ENCODE measurements at places on chromosomes 2 and 18.

DNA sequence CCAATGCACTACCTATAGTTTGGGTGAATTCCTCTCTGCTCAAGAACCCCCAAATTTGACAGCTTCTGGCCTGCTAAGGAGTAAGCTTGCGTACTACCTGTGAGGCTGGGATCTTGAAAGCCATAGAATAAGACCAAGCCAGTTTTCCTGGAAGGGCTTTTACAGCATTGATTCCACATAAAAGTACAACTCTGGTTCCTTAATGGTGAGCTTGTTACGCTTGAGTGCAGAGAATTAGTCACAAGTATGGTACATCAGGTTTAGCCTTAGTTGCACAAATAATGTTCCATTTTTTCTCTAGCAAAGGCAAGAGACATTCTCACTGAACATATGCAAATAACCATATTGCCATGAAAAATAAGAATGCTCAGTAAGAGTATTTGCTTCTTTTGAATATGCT, 39.1 kb upstream of the STK39 start:
- no peak overlapping the region for H3K4me3 ChIP-seq
- H3K36me3 ChIP-seq: no peaks in the 10 kb centered on the region
- H3K27ac ChIP-seq: no peak overlapping the region
- no peaks in the 10 kb centered on the region for H3K27me3 ChIP-seq
- no peak for DNase-seq
- no peaks in the 10 kb centered on the region for H3K4me1 ChIP-seq

DNA sequence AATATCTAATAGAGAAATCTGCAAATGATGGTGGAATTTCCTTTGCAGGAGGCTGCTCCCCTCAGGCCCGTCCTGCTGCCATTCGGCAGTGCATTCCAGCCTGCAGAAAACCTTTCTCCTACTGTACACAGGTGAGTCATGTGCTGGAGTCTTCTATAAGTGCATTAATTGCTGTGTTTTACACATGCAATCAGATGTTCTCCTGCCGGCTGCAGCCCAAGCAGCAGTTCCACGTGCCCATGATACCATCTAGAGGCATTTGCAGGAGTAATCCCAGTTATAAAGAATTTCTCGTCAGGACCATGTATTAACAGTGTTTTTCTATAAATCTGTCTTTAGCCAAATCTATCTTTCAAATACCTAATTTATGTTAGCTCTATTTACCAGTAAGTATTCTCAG, 304.7 kb upstream of the HNMT start:
- peak; percentile 76 for DNase-seq
- no peaks in the 10 kb centered on the region for H3K4me1 ChIP-seq
- H3K27me3 ChIP-seq: peaks cover 44% of the 10 kb centered on the region

DNA sequence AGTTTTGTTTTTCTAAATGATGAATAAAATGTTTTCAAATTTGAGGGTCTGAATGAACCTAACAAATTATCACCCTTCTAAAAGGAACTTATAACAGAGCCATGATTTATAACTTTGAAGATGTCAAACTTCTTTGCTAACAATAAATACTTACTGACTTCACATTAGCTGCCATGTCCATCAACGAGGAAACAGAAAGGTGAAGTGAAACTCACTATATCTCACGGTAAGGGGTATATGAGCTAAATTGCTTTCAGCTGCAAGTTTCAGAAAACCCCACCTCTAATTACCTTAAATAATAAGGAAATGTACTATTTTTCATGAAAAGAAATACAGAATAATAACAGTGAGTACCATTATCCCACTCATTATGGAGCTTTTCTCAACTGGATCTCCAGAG, 350.8 kb upstream of the NT5C1B start:
- no peak overlapping the region for H3K27ac ChIP-seq
- H3K36me3 ChIP-seq: no peaks in the 10 kb centered on the region
- H3K4me1 ChIP-seq: peaks cover 5% of the 10 kb centered on the region
- DNase-seq: no peak
- no peaks in the 10 kb centered on the region for H3K27me3 ChIP-seq

GRCh38 chr2:100960688-100961087, 41.4 kb upstream of the RPL31 start:
- H3K4me1 ChIP-seq: peaks cover 34% of the 10 kb centered on the region
- no peak for DNase-seq
- peaks cover 12% of the 10 kb centered on the region for H3K36me3 ChIP-seq
- H3K27ac ChIP-seq: no peak overlapping the region
- H3K27me3 ChIP-seq: no peaks in the 10 kb centered on the region

DNA sequence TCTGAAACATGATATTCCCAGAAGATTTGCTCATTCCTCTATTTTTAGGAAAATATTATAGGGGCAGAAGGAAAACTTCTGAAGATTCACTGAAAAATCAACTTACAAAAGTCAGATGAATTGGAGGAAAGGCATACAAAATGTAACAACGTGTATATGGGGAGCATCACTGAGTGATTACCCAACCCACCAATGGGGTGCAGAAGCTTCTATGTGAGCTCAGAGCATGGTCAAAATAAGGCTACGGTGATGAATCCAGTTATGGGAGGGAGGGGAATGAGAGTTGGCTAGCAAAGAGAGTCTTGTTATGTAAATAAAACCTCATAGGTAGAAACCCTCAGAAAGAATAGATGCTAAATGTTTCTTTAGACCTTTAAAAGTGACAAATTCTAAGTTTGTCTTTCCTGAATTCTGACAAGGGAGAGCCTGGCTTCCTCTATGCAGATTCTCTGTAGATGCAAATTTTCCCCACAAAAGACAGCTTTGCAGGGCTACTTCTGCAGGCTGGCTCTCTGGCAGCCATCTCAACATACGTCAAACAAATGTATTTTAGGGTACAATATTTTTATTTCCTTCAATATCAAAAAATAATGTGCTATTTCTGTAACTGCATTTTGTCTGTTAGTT, 171.4 kb upstream of the NDUFV2 start:
- no peak overlapping the region for H3K4me3 ChIP-seq
- H3K27me3 ChIP-seq: no peaks in the 10 kb centered on the region
- H3K27ac ChIP-seq: no peak overlapping the region

DNA sequence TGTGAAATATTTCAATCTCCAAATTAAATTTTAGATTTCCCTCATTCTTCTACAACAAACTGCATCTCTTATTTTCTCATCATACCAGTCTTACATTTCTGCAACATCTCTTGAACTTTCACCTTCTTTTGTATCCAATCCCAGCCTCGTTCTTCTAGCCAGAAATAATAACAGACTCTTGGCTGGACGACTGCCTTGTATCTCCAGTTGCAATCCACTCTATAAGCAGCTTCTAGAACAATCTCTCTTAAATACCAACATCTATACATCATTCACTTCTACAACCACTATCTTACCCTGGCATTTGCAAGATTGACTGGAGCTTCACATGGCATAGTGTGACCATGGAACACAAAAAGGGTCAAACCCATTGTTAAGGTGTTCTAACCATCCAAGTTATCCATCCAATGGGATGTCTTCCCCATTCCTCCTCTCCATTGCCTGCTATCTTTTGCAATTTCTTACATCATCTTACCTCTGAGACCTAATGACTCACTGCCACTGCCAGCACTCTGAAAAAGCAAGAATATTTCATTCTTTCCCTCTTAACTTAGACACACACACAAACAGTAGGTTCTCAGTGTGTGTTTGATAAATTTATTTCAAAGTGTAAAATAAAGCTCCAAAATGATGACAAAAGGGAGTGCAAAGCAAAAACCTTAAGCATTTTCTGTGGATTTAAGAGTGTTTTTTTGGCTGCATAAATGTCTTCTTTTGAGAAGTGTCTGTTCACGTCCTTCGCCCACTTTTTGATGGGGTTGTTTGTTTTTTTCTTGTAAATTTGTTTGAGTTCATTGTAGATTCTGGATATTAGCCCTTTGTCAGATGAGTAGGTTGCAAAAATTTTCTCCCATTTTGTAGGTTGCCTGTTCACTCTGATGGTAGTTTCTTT, 145.6 kb downstream of the METTL4 start:
- H3K27me3 ChIP-seq: no peaks in the 10 kb centered on the region
- H3K36me3 ChIP-seq: no peaks in the 10 kb centered on the region
- DNase-seq: peak; percentile 9
- H3K4me3 ChIP-seq: no peak overlapping the region
- H3K4me1 ChIP-seq: 0 out of 2 replicates have a peak, but pooled peaks cover 10% of the 10 kb centered on the region

GRCh38 chr2:236654496-236654895, 84.9 kb downstream of the ACKR3 start:
- H3K27me3 ChIP-seq: no peaks in the 10 kb centered on the region
- H3K27ac ChIP-seq: no peak overlapping the region
- H3K36me3 ChIP-seq: no peaks in the 10 kb centered on the region
- H3K4me3 ChIP-seq: no peak overlapping the region

GRCh38 chr18:10417191-10417590, 37.2 kb upstream of the APCDD1 start:
- no peaks in the 10 kb centered on the region for H3K36me3 ChIP-seq
- peak; percentile 44 for DNase-seq
- no peak overlapping the region for H3K4me3 ChIP-seq
- no peaks in the 10 kb centered on the region for H3K4me1 ChIP-seq
- H3K27me3 ChIP-seq: peaks cover 37% of the 10 kb centered on the region
- no peak overlapping the region for H3K27ac ChIP-seq

GRCh38 chr18:41695441-41695840, 259.6 kb upstream of the PIK3C3 start:
- H3K4me3 ChIP-seq: no peak overlapping the region
- no peaks in the 10 kb centered on the region for H3K36me3 ChIP-seq
- H3K4me1 ChIP-seq: no peaks in the 10 kb centered on the region
- no peak overlapping the region for H3K27ac ChIP-seq

GRCh38 chr2:216920937-216921456, 61.1 kb upstream of the TNP1 start:
- DNase-seq: no peak
- no peak overlapping the region for H3K4me3 ChIP-seq

DNA sequence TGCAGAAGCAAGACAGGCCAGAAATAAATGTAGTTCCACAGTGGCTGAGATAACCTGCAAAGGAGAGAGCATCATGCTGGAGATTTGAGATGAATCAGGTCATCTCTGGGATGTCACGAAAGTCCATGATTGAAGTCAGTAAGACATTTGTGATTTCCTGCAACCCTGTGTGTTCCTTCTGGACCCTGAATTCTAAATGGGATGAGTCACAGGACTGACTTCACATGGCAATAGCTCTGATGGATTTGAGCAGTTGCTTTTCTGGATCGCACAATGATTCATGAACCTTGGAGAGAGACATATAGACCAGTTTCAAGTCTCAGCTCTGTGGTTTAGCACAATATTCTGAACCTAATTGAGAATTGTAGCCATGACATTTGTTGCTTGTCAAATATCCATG, 102.9 kb downstream of the TSN start:
- no peaks in the 10 kb centered on the region for H3K36me3 ChIP-seq
- peaks cover 36% of the 10 kb centered on the region for H3K27me3 ChIP-seq
- H3K4me1 ChIP-seq: no peaks in the 10 kb centered on the region
- H3K27ac ChIP-seq: no peak overlapping the region
- DNase-seq: peak; percentile 15

- H3K27ac ChIP-seq: no peak overlapping the region
- peaks cover 6% of the 10 kb centered on the region for H3K4me1 ChIP-seq
- no peak for DNase-seq
- no peaks in the 10 kb centered on the region for H3K27me3 ChIP-seq
- H3K4me3 ChIP-seq: no peak overlapping the region
Observed at GRCh38 chr18:12933327-12933726, 14.5 kb upstream of the SEH1L start.

DNA sequence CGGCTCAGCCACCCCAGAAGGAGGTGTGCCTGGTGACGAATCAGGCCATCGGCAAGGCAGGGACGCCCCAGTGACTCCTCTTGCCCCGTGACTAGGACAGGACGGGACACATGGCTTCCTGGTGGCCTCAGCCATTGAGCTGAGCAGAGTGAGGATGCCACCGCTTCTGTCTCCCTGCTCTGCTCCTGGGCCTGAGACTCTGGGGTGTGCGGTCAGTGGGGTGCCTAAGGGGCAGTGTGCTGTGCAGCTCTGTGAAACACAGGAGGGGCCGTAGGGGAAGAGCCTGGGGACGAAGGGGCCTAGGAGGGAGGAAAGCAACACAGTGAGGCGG, 24.3 kb downstream of the IGFBP5 start:
- no peaks in the 10 kb centered on the region for H3K36me3 ChIP-seq
- H3K4me1 ChIP-seq: no peaks in the 10 kb centered on the region
- no peak overlapping the region for H3K4me3 ChIP-seq
- no peak overlapping the region for H3K27ac ChIP-seq
- H3K27me3 ChIP-seq: no peaks in the 10 kb centered on the region

GRCh38 chr2:38794235-38794946, 16.4 kb downstream of the GEMIN6 start:
- H3K27ac ChIP-seq: no peak overlapping the region
- no peaks in the 10 kb centered on the region for H3K27me3 ChIP-seq
- no peak for DNase-seq
- H3K4me1 ChIP-seq: no peaks in the 10 kb centered on the region
- no peak overlapping the region for H3K4me3 ChIP-seq

- H3K36me3 ChIP-seq: no peaks in the 10 kb centered on the region
- H3K27ac ChIP-seq: no peak overlapping the region
- DNase-seq: no peak
- peaks cover 55% of the 10 kb centered on the region for H3K27me3 ChIP-seq
- H3K4me3 ChIP-seq: no peak overlapping the region
- H3K4me1 ChIP-seq: no peaks in the 10 kb centered on the region
Observed at GRCh38 chr18:78893281-78894032, 86.2 kb upstream of the SALL3 start.

- H3K27me3 ChIP-seq: no peaks in the 10 kb centered on the region
- H3K36me3 ChIP-seq: no peaks in the 10 kb centered on the region
- H3K27ac ChIP-seq: no peak within 1 kb of the TSS
- DNase-seq: no peak
Observed at GRCh38 chr2:218418717-218419458, at the start of gene VIL1. VIL1 (plus strand) TSS chr2:218419123; CDS start chr2:218423779, 4,656 bp downstream.

DNA sequence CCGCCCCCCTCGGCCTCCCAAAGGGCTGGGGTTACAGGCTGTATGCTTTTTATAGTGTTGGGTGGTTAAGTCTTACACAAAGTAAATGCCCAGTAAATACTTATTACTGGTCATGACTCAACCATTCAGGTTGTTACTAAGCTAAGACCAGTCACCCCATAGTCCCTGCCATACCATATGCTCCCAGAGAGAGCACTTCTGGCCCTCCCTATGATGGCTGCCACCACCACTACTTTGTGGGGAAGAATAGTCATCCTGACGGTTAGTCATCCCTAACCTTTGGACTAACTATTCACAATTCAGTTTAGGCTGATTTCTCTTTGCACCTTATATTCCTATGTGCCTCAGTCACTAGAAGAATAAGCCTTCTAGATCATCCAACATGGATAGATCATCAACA, 42.0 kb upstream of the MSH2 start:
- peak; percentile 96 for DNase-seq
- H3K27ac ChIP-seq: peak overlapping the region; percentile 73
- no peaks in the 10 kb centered on the region for H3K36me3 ChIP-seq
- H3K27me3 ChIP-seq: no peaks in the 10 kb centered on the region
- H3K4me1 ChIP-seq: peaks cover 19% of the 10 kb centered on the region

DNA sequence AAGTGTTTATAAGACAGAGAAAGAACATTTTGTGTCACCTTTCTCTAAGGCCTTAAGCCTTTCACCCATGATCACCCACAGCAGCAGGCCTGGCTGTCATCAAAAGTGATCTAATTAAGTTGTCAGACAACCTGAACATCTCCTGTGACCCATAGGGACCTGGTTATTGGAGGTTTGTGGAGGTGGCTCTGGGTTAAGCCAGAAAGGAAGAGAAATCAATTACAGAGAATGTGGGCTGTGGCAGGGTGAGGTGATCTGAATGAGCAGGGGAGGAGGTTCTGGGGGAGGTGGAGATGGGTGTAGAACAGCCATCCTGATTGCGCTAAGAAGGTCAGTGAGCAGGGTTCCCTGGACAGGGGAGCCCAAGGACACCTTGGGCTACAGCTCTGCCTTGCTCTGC, 170.8 kb downstream of the FSHR start:
- no peak overlapping the region for H3K27ac ChIP-seq
- DNase-seq: no peak
- no peaks in the 10 kb centered on the region for H3K36me3 ChIP-seq
- H3K4me3 ChIP-seq: no peak overlapping the region
- H3K4me1 ChIP-seq: no peaks in the 10 kb centered on the region
